ENCODE measurements at places on chromosomes 11 and 22.

DNA sequence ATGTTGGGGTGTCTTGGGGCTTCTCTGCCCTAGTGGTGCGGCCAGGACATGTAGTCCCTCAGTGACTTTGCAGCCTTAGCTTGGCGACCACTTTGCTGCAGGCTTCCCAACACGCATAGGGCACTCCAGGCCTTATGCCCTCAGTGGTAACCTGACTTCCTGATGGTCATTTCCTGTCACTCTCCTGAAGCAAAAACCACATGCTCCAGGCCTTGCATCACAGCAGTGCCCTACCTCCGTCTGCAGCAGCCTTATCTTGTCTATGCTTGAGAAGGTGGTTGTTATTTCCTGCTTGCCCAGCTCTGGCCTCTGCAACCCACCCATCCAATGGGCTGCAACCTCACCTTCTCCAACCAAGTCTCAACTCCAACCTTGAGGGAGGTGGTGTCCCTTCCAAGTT is 33.4 kb upstream of the PISD start:
- DNase-seq, result no peak

- no peak for DNase-seq
Measured at GRCh38 chr11:67262731-67263675, 3.3 kb upstream of the GRK2 start.

GRCh38 chr11:80107415-80107814 is 666.6 kb upstream of the TENM4 start:
- no peak for DNase-seq

GRCh38 chr22:45324311-45324711 is 14.6 kb downstream of the FAM118A start:
- DNase-seq, result no peak

DNA sequence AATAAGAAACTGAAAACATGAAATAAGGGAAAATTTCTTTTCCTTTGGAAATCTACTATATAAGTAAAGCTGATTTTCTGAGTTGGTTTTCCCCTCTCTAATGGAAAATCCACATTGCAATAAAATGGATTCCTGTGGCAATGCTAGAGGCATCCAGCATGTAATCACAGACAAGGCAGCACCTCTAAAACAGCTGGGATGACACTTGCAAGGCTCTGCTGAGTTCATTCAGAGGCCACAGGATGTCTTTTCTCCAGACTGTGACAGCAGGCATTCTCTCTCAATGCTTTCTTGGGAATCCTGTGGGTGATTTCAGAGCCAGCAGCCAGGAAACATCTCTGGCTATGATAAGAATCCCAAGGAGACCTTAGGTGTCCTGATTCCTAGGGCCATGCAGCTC is 201.3 kb upstream of the BLID start:
- DNase-seq, result no peak

- DNase-seq, result no peak
Measured at GRCh38 chr11:110472858-110473257, 43.1 kb downstream of the FDX1 start.

GRCh38 chr22:39316440-39317083 is 2.9 kb downstream of the RPL3 start:
- DNase-seq, result peak; percentile 60

DNA sequence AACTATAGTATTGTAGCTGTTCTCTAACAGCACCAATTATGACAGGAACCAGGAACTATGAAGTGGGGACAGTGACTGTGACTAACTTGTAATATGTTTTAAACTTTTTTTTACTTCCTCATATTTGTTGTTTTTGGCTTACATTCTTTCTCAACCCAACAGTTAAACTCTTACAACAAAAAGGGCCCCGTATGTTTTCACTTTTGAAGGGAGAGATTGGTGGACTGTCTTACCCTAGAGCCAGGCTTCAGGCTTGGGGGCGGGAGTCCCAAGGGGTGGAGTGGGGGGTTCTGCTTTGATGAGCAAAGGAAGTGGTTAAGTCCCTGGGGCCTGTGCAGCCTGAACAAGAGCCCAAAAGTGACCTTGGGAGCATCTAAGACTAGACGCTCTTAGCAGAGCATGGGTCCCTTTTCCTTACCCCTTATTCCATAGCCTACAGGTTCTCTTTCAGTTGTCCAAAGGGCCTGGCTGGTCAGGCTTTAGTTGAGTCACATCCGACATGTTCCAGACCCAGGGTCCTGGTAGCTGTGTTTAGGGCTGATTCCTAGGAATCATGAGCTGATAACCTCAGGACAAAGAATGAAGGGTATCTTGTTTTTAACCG is 38.8 kb downstream of the STIM1 start:
- no peak for DNase-seq

DNA sequence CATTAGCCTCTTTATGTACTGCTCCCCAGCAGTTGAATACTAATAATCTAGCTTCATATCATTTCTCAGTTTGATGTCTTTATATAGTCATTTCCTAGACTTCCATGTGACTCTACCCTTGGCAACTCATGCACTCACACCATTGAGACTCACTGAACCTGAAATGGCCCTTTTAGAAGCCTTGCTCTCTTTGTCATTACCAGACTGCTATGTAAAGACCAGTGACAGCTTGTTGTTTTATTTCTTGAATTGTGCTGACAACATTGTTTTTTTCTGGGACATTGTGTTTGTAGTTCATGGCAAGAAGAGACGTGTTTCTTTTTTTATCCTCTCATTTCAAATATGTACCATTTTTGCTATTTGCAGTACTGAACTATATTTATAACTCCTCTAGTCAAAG is 256.5 kb downstream of the CNTN5 start:
- no peak for DNase-seq

DNA sequence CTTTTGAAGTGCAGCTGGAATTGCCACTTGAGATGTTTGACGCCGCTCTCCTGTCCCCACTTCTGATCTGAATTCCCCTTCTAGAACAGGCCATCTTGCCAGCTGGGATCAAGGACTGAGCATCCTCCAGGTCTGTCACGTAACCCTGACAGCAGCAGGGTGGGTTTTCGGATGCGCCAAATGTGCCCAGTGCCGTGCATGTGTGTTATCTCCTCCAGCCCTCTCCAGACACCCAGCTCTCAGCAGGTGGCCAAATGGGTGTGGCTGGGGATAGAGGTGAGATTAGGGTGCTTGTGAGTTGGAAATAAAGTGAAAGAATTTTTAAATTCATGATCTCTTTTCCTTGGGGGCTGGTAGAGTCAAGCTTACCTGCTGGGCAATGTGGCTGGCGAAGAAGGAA is 3.3 kb downstream of the OSBP2 start:
- DNase-seq, result no peak

- no peak for DNase-seq
Measured at GRCh38 chr11:117528097-117528721, 200.6 kb downstream of the CEP164 start.

DNA sequence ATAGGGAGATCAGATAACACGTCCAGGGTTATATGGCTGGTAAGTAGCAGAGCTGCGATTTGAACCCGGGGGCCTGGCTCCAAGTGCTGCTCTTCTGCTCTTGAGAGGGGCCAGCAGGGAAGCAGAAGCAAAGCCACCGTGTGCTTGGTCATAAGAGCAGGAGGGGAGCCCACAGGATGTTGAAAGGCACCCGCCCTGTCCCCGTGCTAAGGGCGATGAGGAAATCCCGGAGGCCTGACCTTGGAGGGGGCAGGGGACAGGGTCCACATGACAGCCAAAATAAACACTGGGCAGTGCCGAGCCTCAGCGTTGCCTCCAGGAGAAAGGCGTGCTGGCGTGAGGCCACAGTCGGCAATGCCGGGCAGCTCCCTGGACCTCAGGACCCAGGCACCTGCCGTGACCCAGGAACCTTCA is 28.8 kb downstream of the TOM1 start:
- no peak for DNase-seq

GRCh38 chr11:65743681-65744025 is 23.1 kb upstream of the RNASEH2C start:
- DNase-seq, result no peak

GRCh38 chr11:84437071-84437980 is 1151.2 kb upstream of the CCDC90B start:
- DNase-seq, result no peak

DNA sequence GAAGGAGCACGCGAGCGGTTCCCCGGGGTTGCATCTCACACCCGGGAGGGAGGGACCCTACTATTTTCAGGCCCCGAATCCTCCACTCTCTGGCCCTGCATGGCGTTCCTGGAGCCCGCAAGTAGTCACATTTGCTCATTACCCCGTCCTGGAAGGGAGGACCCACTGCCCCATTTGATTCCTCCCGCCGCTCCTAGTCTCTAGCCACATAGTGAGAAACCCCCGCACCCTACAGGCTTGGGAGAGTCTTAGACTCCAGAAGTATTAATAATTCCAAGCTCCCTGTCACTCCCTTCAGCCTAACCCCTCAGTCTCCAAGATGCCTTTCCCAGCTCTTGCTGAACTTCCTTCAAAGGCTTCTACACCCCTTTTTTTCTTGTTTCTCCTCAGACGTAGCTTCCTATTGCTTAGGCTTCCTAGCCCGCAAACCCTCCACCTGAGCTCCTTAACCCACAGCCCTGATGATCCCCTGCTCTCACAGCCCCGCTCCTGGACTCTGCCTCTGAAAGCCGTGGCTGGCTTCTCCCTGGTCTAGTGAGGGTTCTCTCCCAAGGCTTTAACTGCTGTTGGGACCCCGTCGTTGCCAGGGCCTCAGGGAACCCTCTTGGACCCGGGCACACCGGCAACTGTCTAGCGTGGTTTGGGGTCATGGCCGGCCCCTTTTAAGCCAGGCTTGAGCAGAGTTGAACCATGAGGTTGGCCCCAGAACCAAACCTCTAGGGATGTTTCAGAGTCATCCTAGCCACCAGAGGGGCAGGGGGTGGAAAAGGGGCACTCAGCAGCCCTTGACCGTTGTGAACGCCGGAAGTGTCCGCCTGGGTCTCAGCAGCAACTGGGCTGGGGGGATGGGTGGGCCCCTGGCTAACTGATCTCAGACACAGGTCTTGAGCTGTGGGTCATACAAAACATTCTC is 862 bp downstream of the GGA1 start:
- no peak for DNase-seq

DNA sequence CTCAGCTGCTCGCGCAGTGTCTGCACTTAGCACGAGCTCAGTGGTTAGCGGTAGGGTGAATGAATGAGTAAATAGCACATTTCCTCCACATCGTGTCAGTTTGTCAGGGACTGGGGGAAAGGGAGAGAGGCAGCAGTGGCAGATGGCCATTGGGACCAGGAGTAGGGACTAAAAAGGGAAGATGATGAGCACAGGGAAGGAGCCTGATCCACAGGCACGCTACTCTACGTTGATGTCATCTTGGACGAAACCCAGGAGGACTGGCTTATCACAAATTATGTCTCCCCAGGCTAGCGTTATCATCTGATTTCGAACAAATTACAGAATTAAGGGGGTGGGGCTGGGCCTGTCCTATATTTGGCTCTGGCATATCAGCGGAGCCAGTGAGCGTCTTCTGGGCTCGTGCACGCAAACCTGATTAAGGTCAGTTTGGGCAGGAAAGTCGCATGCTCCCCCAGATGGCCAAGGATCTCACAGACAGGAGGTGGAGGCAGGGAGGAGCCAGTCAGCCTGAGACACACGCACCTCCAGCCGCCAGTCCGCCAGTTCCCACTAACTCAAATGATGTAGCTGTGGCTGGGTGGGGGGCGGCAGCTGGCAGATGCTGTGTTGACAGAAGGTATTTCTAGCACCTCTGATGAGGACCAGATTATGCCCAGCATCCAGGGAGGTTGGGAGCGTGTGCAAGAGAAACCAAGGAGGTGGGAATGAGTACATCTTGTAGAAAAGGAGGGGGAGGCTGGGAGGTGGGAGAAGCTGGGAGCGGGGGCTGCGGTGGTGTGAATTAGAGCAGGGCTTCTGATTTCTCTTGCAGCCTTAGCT is 97.4 kb upstream of the PRDM11 start:
- no peak for DNase-seq

- DNase-seq, result no peak
Measured at GRCh38 chr11:7672960-7673723, at the start of gene CYB5R2. Gene CYB5R2, minus strand, starts transcription at chr11:7673500. Its CDS starts 675 bp downstream, at chr11:7672825.

GRCh38 chr11:86681483-86681756 is 9.0 kb upstream of the ME3 start:
- no peak for DNase-seq

DNA sequence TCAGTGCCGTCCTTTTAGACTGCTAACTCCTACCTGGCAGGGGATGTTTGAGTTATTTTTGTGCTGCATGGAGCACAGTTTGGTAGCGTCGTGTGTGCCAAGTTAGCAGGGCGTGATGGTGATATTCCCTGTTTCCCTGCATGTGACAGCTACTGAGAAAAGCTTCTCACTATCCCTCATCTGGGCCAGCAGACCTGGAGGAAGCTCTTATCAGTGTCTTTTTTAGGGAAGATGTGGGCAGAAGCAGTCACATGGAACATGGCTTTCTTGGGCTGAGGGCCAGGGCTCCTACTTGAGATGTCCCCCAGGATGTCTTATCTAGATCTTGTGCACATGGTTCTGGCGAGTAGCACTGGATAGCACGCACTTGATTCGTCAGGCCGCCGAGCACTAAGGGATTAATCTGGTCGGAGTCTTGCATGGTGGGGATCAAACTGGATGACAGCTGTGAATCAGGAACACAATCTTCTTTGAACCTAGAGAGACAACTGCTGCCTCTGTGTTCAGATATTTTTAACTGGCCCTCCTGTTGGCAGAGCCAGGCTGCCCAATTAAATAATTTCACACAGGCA is 33.8 kb downstream of the TECTA start:
- DNase-seq, result no peak

GRCh38 chr11:77187111-77187750 is 59.2 kb downstream of the MYO7A start:
- no peak for DNase-seq

DNA sequence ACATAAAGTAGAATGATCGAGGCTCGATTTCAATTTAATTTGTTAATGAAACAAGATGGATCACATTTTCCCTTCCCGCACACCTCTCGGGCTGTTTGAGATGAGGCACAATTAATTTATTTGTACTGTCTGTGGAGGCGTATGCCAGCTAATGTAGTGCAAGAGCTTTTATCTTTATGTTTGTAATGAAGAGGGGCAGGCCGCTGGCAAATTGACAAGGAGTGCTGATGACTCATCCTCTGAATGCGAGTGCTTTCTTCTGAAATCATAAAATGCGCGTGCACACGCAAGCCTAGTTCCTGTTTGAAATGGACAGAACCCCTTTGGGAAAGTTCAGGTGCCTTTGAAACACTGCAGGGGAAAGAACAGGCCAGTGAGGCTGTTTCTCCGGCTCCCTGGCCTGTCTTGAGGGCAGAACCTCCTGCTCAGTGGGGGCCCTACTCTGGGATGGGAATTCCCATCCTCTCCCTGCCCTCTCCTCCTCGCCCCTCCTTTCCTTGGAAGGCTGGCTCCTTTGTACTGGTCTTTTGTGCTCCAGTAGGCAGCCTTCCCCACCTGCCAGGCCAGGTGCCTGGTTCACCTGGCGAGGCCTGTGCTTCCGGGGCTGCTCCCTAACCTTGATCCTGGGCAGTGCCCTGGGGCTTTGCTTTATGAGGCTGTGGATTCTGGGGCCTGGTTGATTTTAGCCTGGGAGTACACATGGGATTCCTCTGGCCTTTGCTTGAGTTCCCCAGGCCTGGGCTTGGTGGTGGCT is 50.3 kb downstream of the TEAD1 start:
- DNase-seq, result no peak

DNA sequence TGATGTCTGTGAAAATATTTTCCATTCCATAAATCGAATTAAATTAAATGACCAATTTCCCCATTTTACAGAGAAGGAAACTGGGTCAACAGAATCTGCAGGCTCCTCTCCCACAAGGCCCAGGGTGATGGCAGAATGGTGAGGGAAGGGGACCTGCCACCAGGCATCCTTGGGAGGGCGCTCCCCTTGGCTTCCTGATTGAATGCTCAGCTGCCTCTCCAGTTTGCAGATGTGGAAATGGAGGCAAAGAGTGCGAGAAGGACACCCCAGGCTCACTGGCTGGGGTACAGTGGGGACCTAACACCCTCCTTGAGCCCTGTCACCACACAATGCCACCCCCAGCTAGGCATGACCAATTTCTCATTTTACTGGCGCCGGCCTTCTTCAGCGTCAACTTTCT is 28.5 kb upstream of the CSNK1E start:
- DNase-seq, result no peak

Data from stimulated activated CD8-positive, alpha-beta memory T cell treated with anti-CD3 and anti-CD28 coated beads, Interleukin-15, amount 100 ng/mL, for 4 hours (primary cell).